ENCODE measurements at places on chromosomes 6 and 20.

- no peak for DNase-seq
Observed at GRCh38 chr6:124356811-124357210, 553.1 kb downstream of the NKAIN2 start.

DNA sequence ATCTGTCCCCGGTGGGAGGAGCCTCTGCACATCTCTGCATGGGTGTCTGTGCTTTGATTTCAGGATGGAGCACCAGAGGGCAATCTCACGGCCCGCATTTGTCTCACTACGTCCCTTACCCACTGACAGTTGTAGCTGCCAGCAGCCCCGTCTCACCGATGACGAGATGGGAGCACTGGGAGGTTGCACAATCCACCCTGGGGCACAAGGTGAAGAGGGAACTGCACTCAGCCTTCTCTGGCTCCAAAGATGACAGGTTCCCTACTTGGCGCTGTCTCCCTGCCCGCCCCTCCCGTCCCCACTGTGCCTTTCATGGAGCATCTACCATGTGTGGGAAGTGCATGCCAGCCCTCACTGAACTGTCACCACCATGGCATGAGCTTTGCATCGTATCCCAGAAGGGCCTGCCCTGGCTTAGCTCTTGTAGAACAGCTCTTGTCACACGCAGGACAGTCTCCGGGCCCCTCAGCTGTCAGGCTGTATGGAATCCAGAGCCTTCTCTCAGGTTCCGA is 99.9 kb upstream of the PMEPA1 start:
- no peak for DNase-seq

- no peak for DNase-seq
Observed at GRCh38 chr6:139325125-139325524, 33.3 kb upstream of the TXLNB start.

GRCh38 chr6:158920311-158920905 is 79.6 kb downstream of the RSPH3 start:
- no peak for DNase-seq

DNA sequence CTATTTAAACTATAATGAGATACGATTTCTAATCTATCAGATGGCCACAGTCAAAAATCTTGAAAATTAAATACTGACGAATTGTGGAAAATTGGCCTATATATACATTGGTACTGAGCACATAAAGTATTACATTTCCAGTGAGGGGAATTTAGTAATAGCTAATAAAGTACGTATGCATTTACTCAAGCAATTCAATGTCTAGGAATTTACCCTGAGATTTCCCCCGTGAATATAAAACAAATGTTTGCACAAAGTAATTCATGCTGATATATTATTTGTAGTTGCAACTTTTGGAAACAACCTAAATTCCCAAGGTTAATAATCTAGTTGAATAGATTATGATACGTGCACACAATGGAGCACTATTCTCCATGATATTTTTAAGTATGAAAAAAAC is 14.7 kb upstream of the C6orf141 start:
- DNase-seq = no peak

DNA sequence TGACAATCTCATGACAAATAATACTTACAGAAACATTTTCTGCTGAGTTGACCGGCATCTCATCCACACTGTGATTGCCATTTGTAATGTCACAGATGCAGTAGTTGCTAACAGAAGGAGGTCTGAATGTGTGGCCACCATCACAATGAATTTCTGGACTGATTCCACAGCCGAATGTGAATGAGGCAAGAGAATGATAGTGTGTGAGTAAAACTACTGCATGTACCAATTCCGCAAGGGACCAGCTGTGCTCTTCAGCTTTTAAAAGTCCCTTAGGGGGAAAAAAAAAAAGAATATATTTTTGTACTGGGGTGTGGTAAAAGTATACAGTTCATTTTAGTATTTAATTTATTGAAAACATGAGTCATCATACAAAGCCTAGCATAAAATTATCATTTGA is 96.2 kb downstream of the SESN1 start:
- no peak for DNase-seq

DNA sequence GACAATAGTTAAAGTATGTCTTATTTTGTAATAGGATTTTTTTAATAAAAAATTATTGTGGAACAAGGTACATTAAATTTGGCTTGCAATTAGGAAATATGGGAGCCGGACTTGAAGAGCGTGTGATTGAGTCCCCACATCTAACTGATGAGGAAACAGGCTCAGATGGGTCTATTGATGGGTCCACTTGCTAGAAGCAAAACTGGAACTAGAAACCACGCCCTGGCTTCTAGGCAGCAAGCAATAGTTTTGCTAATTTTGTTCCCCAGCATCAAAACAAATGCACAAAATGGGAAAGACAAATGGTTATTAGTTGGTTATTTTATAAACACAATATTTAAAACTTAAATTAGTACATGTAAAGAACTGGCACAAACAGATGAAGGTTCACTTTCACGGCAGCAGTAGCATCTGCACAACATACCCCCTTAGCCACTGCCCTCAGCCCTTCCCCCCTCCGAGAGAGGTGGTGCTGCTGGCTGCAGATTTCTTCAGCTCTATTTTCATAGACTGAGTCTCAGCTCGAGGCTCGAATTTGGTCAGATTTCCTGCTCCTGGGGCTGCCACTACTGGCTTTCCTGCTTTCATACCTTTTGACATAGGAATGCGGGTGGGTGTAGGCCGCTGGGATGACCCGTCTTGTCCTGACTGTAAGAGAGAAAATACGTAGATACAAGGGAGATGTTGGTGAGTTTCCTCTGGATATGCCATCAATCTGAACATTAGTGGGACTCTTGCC is 23.8 kb upstream of the TMEM30A start:
- DNase-seq = no peak

All from WERI-Rb-1 (cell line).